ENCODE measurements at places on chromosomes 2 and 18.

DNA sequence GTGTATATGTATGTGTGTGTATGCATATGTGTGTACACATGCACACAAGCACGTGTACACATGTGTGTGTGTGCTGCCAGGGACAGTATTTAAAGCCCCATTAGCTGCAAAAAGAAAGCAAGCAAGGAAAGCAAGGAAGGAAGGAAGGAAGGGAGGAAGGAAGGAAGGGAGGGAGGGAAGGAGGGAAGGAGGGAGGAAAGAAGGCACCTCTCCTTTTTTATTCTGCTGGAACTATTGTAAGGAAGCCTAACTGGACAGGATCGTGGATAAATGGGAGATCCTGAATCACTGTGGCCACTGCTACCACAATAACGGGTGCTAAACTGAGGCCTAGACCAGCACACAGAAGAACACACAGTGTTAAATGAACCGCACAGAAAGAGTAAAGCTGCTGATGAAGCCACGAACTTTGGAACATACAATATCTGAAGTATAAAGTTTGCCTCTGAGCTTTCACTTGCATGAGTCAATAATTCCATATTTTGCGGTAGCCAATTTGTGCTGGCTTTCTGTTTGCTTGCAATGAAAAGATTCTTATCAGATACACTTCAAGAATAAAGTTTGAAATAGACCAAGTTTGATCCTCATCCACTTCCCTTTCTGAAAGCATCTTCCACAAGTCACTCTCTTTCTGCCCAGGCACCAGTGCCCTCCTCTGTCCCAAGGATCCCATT lies 15.5 kb downstream of the CACNB4 start:
- no peak for DNase-seq

DNA sequence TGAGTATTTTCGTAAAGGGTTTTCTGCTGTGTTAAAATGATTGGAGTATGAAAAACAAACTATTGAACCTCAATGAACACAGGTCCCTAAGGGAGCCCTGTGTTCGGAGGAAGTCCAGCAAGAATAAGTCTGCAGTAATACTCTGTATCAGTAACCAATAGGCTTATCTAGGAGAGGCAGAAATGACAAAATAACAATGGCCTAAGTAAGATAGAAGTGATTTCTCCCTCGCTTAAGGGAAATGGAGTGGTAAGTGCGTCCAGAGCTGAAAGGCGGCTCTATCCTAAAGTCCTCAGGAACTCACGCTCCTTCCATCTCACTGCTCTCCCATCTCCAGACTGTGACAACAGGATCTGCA lies 29.3 kb upstream of the MFSD6 start:
- no peak for DNase-seq

DNA sequence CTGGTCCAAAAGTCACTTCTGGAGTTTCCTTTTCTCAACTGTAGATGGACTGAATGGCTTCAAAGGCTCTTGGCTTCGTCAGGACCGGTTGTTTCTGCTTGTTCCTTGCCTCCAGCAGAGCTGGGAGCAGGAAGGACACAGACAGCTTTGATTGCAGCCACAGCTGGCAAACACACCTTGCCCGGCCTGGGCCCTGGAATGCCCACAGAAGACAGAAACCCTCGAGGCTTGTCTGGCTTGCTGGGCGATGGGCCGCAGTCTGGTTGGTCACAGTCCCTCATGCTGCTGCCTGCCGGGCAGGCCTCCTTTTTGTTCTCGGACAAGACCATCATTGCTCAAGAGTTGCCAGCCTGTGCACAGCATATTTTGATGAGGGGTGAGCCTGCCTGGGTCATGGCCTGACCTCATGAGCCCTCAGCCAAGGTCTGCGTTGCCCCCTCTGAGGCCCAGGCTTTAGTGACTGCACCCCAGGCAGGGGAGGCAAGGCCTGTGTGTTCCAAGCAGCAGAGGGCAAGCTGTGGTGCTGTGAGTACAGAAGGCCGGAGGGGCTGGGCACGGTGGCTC lies 37.8 kb downstream of the ATP6V1C2 start:
- DNase-seq, result no peak

DNA sequence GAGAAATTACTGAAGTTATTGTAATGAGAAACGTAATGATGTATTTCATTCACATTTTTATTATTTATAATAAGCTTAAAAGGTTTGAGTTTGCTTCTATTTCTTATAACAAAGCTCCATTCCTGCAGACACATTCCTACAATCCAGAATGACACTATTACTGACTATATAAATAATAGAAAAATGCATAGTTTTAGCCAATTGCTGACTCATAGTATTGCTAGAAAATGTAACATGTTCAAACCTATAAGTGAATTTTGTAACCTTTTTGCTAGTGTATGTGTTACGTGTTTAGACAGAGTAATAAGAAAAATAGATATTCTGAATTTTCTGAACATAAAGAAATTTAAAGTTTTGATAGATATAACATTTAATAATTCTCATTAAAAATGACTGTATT lies 9.3 kb upstream of the VWC2L start:
- no peak for DNase-seq

GRCh38 chr2:235131334-235132305 lies 179.8 kb downstream of the SH3BP4 start:
- DNase-seq, result no peak

DNA sequence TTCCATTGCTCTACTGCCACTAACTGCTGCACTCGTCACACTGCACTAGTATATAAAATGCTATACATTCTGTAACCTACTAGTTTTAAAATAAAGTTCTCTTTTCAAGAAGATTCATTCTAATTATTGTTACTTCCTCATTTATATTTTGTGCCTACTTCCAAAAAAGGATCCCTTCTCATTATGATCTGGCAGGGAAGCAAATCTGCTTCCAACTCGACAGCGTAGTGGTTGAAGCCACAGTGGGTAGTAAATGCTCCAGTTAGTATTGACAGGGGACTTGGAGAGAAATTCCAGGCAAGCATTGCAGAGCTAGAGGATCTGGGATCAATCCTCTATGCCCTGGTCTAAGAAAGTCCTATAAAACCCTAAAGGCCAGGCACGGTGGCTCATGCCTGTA lies 53.3 kb upstream of the AP1S3 start:
- DNase-seq, result no peak

- DNase-seq, result no peak
Observed at GRCh38 chr18:48947092-48947491, 3.7 kb downstream of the SMAD7 start.

DNA sequence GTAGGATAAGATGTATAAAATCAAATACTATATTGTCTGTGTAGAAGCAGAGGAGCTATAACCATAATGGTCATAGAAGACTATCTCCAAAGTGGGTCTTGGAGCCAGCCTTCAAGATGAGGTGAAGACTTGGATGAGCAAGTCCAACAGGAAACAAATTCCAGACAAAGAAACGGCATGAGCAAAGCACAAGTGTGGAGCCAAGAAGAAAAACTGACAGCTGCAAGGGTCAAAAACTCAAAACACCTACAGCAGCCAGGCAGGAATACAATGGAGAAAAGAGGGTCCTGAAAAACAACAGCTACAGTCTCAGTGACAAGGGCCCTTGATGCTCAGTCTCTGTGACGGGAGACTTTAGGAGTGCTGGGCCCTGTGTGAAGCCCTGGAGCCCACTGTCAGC lies 102.4 kb downstream of the STK39 start:
- no peak for DNase-seq

- DNase-seq, result no peak
Observed at GRCh38 chr2:30400151-30400954, 46.7 kb upstream of the LCLAT1 start.

- DNase-seq, result no peak
Observed at GRCh38 chr2:179862898-179863458, 1.6 kb upstream of the ZNF385B start.

- DNase-seq, result peak; percentile 16
Observed at GRCh38 chr2:224769489-224769888, 53.3 kb upstream of the CCDC195 start.

DNA sequence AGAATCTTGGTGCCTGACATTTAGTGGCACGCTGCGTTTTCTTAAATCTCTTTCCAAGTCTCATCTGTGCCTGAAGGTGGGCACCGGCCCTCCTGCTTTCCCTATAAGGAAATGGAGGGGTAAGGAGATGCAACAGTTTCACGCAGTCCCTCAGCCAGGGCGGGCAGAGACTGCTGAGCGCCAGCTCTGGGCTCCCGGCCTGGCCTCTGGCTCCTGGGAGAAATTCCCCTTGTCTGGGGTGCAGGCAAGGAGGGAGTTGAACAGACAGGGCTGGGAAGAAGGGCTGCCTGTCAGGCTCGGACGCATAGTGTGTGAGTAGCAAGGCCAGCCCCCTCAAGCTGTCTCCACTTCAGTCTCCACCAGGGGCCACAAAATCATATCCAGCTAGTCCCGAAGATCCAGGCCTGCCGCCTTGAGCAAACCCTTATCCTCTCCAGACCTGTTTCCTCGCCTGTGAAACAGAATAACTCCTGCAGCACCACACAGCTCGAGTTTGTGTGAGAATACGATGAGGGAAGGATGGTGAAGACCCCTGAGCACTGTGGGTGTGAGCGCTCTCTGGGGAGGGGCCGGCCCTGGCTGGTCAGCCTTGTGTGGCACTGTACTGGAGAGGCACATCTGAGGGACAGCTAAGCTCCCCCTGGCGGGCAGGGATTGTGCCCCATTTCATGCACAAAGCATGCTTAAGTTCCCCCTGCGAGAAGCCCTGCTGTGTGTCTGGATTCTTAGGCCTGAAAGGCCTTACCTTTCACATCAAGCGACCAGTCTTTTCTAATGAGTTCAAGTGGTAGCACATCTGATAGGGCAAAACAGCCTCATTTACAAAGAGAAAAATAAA lies 33.8 kb downstream of the SDC1 start:
- no peak for DNase-seq

DNA sequence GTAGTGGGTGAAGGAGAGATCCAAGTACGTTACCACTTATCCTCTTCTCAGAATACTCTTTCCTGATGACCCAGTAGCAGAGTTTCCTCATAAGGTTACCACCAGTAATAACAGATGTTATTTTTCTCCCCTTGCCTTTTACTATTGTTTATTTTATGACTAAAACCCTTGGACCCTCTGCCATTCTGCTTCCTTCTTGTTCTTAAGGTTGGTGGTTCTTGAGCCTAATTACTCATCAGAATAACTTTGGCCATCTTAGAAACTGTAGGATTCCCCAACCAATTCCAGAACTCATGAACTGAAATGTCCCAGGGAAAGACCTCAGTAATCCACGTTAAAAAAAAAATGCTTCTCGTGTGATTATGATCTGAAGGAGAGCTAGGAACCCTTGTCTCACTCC lies 64.9 kb downstream of the CHST9 start:
- DNase-seq, result no peak

DNA sequence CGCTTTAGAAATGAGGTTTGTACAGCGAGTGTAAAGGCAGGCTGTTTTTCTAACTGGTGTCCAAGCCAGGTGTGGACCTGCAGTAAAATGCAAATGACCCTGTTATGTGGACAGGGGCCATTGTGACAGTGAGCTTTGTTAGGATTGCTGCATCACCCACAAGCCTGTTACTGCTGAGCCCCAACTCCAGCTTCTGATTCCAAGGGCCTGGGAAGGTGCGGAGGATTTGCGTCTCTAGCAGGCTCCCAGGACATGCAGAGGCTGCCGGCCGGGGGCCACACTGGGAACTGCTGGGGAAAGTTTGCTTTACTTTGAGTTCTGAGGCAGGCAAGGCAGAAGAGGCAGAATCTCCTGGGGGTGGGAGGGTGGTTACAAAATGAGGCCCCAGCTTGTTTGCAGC lies 164.1 kb downstream of the GLI2 start:
- DNase-seq, result no peak

DNA sequence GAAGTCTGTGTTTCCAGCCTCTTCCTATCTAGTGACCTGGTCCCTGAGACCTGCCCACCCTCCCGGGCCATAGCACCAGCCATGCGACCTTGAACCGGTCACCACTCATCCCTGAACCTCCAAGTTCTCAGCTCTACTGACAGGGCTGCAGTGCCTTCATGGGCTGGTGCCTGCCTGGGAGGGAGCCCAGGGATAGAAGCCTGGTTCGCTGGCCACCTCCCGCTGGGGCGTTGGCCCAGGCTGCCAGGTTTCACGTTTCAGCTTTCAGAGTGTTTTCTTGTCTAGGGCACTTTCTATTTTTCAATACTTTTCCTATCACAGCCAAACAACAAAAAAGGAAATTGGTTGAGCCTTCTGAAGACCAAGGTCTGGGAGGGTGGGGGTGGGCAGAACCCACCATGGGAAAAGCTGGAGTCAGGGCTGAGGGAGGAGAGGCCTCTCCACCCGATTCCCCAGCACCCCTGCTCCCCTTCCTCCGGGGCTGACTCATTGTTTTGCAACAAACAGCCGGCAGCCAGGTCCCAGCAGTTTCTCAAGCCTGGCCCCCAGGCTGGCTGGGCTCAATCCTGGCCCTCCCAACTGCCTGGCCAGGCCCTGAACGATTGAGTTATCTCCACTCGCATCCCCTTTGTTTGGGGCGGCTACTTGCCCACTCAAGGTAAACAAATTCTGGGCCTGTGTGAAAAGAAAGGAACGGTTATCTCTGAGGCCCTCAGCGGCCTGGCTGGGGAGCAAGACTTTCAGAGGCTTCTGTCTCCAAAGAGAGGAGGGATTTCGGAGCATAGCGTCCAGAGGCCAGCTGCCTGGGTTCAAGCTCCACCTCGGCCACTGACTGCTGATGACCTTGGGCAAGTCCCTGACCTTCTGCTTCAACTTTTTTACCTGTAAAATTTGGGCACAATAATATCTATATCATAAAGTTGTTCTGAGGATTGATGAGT lies 47.5 kb downstream of the ZFP36L2 start:
- DNase-seq, result peak; percentile 52

- DNase-seq, result no peak
Observed at GRCh38 chr2:128777196-128778035, 458.7 kb upstream of the HS6ST1 start.

DNA sequence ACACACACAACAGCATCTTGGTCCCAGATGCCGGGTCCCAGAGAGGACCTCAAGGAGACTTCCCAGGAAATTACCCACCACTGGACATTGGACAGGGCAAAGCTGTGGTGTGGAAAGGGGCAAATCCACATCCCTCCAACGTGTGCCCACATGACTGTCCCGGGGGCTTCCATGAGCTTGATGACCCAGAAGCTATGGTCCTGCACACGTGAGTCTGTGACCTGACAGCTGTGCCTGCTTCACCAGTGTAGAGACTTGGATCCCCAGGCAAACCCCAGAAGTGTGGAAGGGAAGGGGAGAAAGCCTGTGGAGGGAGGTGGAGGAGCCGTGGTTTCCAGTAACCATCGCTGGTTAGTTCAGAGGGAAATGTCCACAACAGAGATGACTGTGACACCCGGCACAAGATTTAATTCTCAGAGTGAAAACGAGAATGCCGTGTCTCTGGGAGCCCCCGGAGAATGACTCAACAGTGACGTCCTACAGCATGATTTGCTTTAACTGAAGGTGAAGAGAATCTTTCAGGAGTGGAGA lies 19.1 kb upstream of the GPR55 start:
- peak; percentile 78 for DNase-seq

DNA sequence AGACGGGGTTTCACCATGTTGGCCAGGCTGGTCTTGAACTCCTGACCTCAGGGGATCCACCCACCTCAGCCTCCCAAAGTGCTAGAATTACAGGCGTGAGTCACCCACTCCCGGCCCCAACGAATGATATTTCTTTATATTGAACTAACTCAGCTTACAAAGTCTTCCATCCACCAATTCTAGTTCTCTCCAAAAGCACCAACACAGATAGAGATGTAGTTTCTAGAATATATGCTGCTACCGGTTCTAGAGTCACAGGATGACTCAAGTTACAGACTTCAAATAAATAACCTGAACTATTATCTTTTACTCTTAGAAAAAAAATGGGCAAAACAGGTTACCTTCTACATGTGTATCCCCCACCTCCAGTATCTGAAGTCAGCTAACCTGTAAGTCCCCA lies 9.2 kb downstream of the ACAA2 start:
- no peak for DNase-seq

All from activated T-cell treated with anti-CD3 and anti-CD28 coated beads, Interleukin-2, amount 50 U/mL, for 72 hours (primary cell).